ENCODE measurements at places on chromosomes 6 and 20.

DNA sequence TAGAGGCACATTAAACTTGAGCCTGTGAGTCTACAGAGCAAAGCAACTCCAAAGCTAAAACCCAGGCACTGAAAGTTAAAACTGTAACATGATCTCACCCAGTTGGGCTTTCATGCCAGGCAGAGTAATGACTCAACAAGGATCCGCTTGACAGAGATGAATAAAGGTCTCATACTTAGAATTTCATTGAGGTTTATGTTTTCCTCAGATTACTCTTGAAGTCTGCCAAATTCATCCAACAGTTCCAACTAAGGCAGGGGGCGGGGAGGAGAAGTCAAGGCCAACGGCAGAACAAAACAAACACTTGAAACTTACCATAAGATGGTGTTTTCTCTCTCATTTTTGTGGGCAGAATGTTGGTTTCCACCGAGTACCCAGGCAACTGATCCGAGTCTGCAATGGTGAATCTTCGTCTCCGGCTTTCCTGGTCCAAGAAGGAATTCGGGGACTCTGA lies 54.0 kb upstream of the IPCEF1 start:
- DNase-seq: no peak

- no peak for DNase-seq
Observed at GRCh38 chr6:11744753-11745152, 33.9 kb downstream of the ADTRP start.

DNA sequence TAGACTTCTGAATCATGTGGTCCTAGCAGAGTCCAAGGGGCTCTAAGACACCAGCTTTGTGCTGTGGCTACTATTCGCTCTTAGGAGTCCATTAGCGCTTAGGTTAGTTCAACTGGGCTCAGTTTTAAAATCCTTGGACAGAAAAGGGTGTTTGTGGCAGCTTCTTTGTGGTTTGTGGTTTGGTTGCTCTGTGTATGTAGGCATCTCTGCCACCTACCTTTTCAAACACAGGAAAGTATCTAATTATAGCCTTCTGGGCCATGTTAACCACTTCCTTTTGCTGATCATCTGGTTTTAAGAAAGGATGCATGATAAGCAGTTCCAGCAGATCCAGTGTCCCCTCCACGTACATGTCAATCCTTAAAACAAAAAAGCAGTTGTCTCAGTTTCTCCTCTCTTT lies 10.8 kb downstream of the GSTA4 start:
- peak; percentile 30 for DNase-seq

DNA sequence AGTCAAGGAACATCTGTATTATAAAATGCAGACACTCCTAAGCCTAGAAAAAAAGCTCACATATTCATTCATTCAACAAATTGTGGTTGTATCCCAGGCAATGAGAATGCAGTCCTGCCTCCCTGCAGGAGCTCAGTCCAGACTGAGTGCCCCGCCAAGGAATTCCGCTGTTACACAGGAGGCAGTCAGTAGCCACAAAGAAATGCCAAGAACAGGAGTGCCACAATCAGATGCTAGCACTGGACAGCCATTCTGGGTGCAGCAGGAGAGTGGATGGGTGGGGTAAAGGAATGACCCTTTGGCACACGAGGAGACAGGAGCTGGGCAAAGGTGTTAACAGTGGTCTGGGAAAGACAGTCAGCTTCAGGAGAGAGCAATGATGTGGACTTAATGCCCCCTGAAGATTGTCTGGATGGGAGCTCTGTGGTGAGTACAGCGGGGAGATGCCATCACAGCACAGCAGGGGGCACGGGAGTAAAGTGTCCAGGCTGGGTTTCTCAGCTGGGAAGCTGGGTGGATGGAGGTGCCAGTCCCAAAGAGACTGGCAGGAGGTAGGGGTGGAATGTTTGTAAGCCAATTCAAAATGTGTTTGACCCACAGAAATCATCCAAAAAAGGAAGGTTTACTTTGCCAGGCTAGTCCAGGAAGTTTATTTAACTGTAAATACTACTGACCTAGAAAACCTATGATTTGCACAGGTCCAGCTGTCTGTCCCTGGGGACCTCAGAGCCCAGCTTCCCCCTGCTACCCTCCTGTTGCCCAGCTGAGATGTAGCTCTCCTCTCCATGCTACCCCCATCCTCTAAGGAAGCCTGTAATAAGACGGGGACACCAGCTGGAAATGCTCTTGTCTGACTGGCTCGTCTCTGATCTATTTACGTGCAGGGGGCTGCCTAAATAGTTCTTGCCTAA lies 84.1 kb downstream of the SLC23A2 start:
- DNase-seq: no peak

- peak; percentile 70 for DNase-seq
Observed at GRCh38 chr20:34515484-34516246, 557 bp upstream of the DYNLRB1 start.

GRCh38 chr6:3561725-3562124 lies 104.9 kb upstream of the SLC22A23 start:
- no peak for DNase-seq

DNA sequence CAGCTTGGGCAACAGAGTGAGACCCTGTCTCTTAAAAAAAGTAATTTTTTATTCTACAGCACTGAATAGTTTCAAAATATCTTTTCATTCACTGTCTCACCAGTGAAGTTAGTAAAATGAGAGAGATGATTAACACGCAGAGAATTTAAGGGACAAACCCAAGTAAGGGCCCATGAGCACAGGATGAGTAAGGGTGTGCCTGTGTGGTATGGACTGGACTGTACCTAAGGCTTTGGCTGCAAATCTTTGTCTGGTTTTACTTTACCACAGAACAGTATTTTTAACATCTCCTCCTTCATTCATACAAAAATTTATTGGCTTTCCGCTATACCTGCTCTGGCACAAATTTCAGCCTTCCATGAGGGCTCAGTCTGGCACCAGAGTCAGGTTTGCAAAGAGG lies 433.3 kb downstream of the UTRN start:
- no peak for DNase-seq

DNA sequence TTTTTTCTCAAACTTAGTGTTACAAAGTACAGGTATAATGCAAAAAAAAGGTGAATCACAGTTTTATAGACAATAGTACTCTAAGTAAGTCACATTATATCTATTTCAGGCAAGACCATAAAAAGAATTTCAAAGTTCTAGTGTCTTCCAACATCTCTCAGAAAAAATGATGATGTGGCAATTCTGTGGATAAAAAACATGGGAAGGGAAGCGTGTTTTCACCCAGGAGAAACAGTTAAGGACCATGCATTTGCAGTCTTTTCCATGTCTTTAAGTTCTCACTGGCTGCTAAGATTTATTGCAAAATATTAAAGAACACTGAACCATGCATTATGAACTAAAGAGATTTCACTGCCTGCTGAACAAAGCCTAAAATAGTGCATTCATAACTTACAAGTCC lies 1.8 kb downstream of the SSR1 start:
- no peak for DNase-seq

Measured in germinal center (tissue), 1 donor.